ENCODE measurements at places on chromosomes 5 and 9.

- DNase-seq = no peak
These were observed 14.7 kb upstream of the UBAC1 start for GRCh38 chr9:135975834-135976233.

- DNase-seq = no peak
These were observed 26.8 kb downstream of the ITGA1 start for GRCh38 chr5:52814352-52815148.

GRCh38 chr9:116580853-116581252 is 106.3 kb upstream of the TRIM32 start:
- DNase-seq = no peak

GRCh38 chr9:109442716-109443115 is 55.4 kb downstream of the PTPN3 start:
- DNase-seq = no peak

GRCh38 chr5:123651234-123651633 is 139.3 kb downstream of the CSNK1G3 start:
- no peak for DNase-seq

- no peak for DNase-seq
These were observed 318.8 kb upstream of the ELAVL2 start for GRCh38 chr9:24144796-24145195.

- no peak for DNase-seq
These were observed 289.0 kb upstream of the EFNA5 start for GRCh38 chr5:107959573-107960279.

- DNase-seq = no peak
These were observed 56.6 kb downstream of the SMC5 start for GRCh38 chr9:70315389-70315788.

DNA sequence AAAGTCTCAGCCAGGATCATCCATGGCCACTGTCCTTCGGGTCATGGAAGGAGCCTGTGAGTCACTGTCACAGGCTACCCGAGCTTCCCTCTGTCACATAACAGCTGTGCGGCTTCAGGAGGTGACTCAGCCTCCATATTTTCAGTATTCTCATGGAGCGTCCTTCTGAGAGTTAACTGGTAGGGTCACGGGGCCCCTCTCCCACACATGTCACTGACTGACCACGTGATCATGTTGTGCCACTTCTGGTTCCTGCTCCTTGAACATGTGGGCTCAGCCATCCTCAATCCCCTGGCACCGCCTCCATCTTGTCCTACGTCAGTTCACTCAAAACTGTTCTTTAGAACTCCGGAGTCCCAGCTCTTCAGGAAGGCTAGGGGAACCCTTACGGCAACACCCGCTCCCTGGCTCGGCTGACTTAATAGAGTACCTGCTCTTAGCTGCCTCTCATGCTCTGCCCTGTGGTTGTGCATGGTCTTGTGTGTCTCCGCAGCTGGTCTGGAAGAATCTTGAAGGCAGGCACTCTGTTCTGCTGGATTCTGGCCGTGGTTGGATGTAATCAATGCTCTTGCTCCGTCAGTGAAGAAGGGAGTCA is 182.8 kb downstream of the ICE1 start:
- no peak for DNase-seq

- DNase-seq = no peak
These were observed 214.4 kb upstream of the MVB12B start for GRCh38 chr9:126112135-126112720.

DNA sequence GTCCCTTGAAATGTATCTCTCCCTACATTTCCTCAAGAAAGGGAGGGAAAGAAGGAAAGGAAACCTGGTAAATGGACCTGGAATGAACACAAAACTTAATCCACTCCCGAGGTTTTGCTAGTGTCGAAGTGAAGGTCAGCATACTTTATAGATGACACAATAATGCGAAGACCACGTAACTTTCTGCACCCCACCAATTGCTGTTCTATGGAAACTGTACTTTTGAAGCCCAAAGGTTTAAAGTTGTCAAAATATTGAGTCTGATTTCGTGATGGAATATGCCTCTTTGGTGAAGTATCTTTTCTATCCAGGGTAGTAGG is 103.7 kb downstream of the SNCAIP start:
- DNase-seq = no peak
